ENCODE measurements at places on chromosomes 12 and 14. TPM values are rescaled to one million over a fixed set of nuclear protein-coding genes. Genes with fewer than 3 reads are reported as not detected.

The FAM181A gene
- not detected for total RNA-seq

The GUCY2C gene
- total RNA-seq = not detected

The KRT83 gene
- total RNA-seq = not detected

The NYNRIN gene
- total RNA-seq = 0.14 TPM

The PRPH gene
- not detected for total RNA-seq

The TMTC1 gene
- total RNA-seq = 14.0 TPM

The PTGER2 gene
- 5.7 TPM for total RNA-seq

The CLBA1 gene
- 2.4 TPM for total RNA-seq

The ERP27 gene
- total RNA-seq = not detected

The SYNDIG1L gene
- total RNA-seq = not detected

The IL26 gene
- not detected for total RNA-seq

The C12orf75 gene
- total RNA-seq = 49.7 TPM

The DMAC2L gene
- 8.5 TPM for total RNA-seq

The TC2N gene
- total RNA-seq = 2.4 TPM

The TROAP gene
- 39.8 TPM for total RNA-seq

The DNAJC22 gene
- total RNA-seq = 14.3 TPM

The KRT75 gene
- total RNA-seq = 0.12 TPM

The WASHC4 gene
- total RNA-seq = 35.8 TPM

The SYCP3 gene
- total RNA-seq = not detected

The CPNE6 gene
- not detected for total RNA-seq

The CLEC4D gene
- not detected for total RNA-seq

The ZBTB39 gene
- total RNA-seq = 3.4 TPM

The AKAP6 gene
- 25.9 TPM for total RNA-seq

The OASL gene
- total RNA-seq = 9.2 TPM

The SERPINA10 gene
- not detected for total RNA-seq

The RTL1 gene
- total RNA-seq = 0.58 TPM

The CD4 gene
- not detected for total RNA-seq

The COCH gene
- total RNA-seq = not detected

The TAS2R10 gene
- not detected for total RNA-seq

The ATL1 gene
- total RNA-seq = 9.3 TPM

The C12orf56 gene
- not detected for total RNA-seq

The ACRBP gene
- total RNA-seq = not detected

The FAIM2 gene
- not detected for total RNA-seq

The AQP2 gene
- total RNA-seq = not detected

The LRP10 gene
- total RNA-seq = 48.4 TPM

The IRAK3 gene
- 0.02 TPM for total RNA-seq

The KRT73 gene
- total RNA-seq = not detected

The AGAP2 gene
- 0.99 TPM for total RNA-seq
